A549 treated with DMSO at 1 μM for 4 hours (cell line): ENCODE measurements at places on chromosomes 11 and 22. TPM values are rescaled to one million over a fixed set of nuclear protein-coding genes. Genes with fewer than 3 reads are reported as not detected.

Gene ANKK1
- 0.07 TPM in 2 of 5 replicates, not detected in the others for total RNA-seq

Gene LTBP3
- total RNA-seq, result 92.6 to 142 TPM (median 111 TPM) in 5 replicates

Gene ATG13
- total RNA-seq, result 52.5 to 61.4 TPM (median 55.8 TPM) in 5 replicates

Gene KCNJ4
- 0.09 to 0.14 TPM (median 0.12 TPM) in 4 of 5 replicates, not detected in the other for total RNA-seq

Gene CTSD
- total RNA-seq, result 379 to 541 TPM (median 436 TPM) in 5 replicates

Gene IL18
- 79.1 to 106 TPM (median 98.4 TPM) in 5 replicates for total RNA-seq

Gene CEND1
- total RNA-seq, result 0.81 to 2.3 TPM (median 1.6 TPM) in 5 replicates

Gene THRSP
- total RNA-seq, result not detected in 5 replicates

Gene OVOL1
- total RNA-seq, result 0.02 to 0.08 TPM (median 0.02 TPM) in 3 of 5 replicates, not detected in the others

Gene CLCF1
- total RNA-seq, result 42.5 to 51.9 TPM (median 46.1 TPM) in 5 replicates

Gene VSTM5
- total RNA-seq, result 0.07 TPM in 1 of 5 replicates, not detected in the others

Gene SLC17A6
- not detected in 5 replicates for total RNA-seq

Gene NXPE1
- not detected in 5 replicates for total RNA-seq

Gene SLC22A8
- total RNA-seq, result not detected in 5 replicates

Gene GNAZ
- 1.7 to 2.9 TPM (median 2.2 TPM) in 5 replicates for total RNA-seq

Gene CTSW
- total RNA-seq, result 0.09 TPM in 1 of 5 replicates, not detected in the others

Gene ARFGAP3
- total RNA-seq, result 14.7 to 19.9 TPM (median 17.9 TPM) in 5 replicates

Gene OR5M10
- not detected in 5 replicates for total RNA-seq

Gene IL10RA
- total RNA-seq, result 0.07 to 0.34 TPM (median 0.18 TPM) in 4 of 5 replicates, not detected in the other

Gene CD82
- 4.4 to 9.6 TPM (median 8.1 TPM) in 5 replicates for total RNA-seq

Gene GRM5
- not detected in 5 replicates for total RNA-seq

Gene RFPL1
- total RNA-seq, result not detected in 5 replicates

Gene CAPRIN1
- total RNA-seq, result 146 to 173 TPM (median 168 TPM) in 5 replicates

Gene SMIM38
- total RNA-seq, result 0.06 to 0.08 TPM in 2 of 5 replicates, not detected in the others

Gene SCGB1C1
- not detected in 5 replicates for total RNA-seq

Gene OR4A16
- not detected in 5 replicates for total RNA-seq

Gene ZNF280B
- 1.5 to 2.2 TPM (median 1.8 TPM) in 5 replicates for total RNA-seq

Gene GUCY1A2
- total RNA-seq, result 0.03 to 0.10 TPM (median 0.07 TPM) in 5 replicates

Gene MMP27
- not detected in 5 replicates for total RNA-seq

Gene UCP3
- total RNA-seq, result 0.70 to 2.4 TPM (median 1.4 TPM) in 5 replicates

Gene DGAT2
- 1.1 to 3.0 TPM (median 2.1 TPM) in 5 replicates for total RNA-seq

Gene OR52H1
- not detected in 5 replicates for total RNA-seq

Gene ACRV1
- not detected in 5 replicates for total RNA-seq

Gene RIMBP3B
- 0.31 to 0.69 TPM (median 0.50 TPM) in 5 replicates for total RNA-seq

Gene CCDC89
- total RNA-seq, result not detected in 5 replicates

Gene CHRM1
- total RNA-seq, result 0.03 to 0.11 TPM (median 0.04 TPM) in 3 of 5 replicates, not detected in the others

Gene BET1L
- 44.8 to 49.3 TPM (median 46.7 TPM) in 5 replicates for total RNA-seq

Gene GCAT
- total RNA-seq, result 2.3 to 3.8 TPM (median 3.3 TPM) in 5 replicates

Gene MS4A15
- total RNA-seq, result not detected in 5 replicates

Gene VPREB1
- total RNA-seq, result not detected in 5 replicates

Gene SLC22A12
- total RNA-seq, result not detected in 5 replicates

Gene GVQW3
- total RNA-seq, result 0.78 to 1.4 TPM (median 1.0 TPM) in 5 replicates

Gene TEX54
- not detected in 5 replicates for total RNA-seq

Gene DDTL
- total RNA-seq, result 1.6 to 1.9 TPM (median 1.7 TPM) in 5 replicates

Gene MISFA
- 1.9 to 2.7 TPM (median 2.3 TPM) in 5 replicates for total RNA-seq
